ENCODE measurements at places on chromosomes 3 and 15.

- DNase-seq: peak; percentile 66
These were observed 716 bp downstream of the PTPN23 start for GRCh38 chr3:47381317-47382157.

DNA sequence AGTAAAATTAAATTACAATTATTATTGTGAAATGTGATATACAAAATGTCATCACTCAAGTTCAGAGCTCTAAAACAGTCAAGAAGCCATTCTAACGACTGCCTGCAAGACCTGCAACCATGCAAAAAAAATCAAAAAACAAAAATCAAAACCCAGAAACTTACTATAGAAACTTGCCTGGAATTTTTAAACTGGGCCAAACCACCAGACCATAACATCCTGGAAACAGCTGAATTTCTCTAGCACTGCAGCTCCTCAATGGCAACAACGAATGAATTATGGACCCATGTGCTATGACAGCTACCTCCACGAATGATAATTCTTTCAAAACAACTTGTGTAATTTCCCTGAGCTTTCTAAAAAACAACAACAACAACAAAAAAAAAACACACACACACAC is 130.0 kb upstream of the KCNMB2 start:
- peak; percentile 86 for DNase-seq

DNA sequence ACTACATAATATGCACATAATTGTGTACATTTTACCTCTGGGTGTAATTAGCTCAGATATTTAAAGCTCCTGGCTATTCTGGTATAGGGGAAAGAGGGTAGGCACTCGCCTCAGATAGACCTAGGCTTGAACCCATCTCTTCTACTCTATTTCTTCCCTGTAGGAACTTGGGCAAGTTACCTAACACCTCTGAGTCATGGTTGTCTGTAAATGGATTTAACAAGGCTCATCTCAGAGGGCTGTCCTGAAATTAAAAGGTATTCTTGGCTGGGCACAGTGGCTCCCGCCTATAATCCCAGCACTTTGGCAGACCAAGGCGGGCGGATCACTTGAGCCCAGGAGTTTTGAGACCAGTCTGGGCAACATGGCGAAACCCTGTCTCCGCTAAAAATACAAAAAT is 30.7 kb downstream of the NANOGP8 start:
- DNase-seq: no peak

- DNase-seq: peak; percentile 79
These were observed 352.0 kb upstream of the ADAMTS9 start for GRCh38 chr3:65039754-65040210.

DNA sequence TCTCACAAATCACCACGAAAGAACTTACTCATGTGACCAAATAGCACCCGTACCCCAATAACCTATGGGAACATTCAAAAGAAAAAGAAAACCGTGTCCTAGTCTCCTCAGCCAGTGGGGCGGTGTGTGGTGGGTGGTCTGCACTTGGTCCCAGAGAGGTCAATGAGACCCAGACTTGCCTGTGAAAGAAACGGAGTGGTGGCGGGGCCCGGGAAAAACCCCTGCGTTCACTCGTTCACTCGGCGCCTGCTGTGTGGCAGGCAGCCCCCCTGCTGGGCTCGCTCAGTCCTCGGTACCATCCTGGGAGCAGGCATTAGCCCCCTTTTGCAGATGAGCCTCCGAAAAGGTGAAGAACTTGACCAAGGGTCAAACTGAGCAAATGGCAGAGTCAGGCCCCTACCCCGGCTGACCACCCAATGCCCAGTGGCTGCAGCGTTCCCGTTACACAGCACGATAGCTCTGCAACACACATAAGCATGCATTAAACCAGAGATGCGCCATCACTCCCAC is 36.0 kb downstream of the ZDHHC19 start:
- no peak for DNase-seq

- DNase-seq: peak; percentile 92
These were observed 11.5 kb downstream of the CCDC80 start for GRCh38 chr3:112629425-112629824.

DNA sequence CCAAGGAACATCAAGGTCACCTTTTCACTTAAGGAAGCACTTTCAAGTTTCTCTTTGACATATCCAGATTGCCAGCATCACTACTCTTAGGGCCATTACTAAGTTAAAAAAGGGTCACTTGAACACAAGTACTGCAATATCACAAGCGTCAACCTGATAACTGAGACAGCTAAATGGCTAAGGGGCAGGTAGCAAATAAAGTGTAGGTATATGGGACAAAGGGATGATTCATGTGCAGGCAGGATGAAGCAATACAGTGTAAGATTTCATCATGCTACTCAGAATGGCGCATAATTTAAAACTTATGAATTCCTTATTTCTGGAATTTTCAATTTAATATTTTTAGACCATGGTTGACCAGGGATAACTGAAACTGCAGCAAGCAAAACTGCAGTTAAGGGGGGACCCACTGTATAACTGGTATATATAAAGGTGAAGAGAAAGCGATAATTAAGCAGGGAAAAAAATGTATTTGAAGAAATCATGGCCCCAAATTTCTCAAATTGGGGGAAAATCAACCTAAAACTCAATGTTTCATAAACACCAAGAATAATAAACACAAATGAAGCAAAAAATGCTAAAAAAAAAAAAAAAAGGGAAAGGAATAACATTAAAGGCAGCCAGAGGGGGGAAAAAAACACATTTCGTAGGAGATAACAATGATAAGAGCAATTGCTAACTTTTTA is 13.1 kb downstream of the CCR1 start:
- no peak for DNase-seq

- no peak for DNase-seq
These were observed 103.7 kb downstream of the MEGF11 start for GRCh38 chr15:66149871-66150270.

DNA sequence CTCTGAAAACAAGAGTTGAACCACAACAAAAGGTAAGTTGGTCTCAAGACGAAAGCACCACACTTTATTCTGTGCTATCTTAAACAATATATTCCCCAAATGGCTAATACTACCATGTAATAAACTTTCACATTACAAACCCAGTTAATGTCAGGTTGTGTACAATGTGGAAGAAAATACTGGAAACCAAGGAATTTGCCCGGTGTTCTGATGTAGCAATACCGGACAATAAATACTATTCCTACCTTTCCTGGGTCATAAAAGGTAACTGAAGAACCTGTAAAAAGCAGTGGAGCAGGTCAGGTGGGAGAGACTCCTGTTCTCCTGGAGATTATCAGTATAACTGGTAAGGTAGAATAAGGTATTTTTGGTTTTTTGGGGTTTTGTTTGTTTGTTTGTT is 3.9 kb downstream of the CFAP44 start:
- DNase-seq: no peak

GRCh38 chr3:180188512-180189309 is 152.0 kb upstream of the PEX5L start:
- DNase-seq: no peak

DNA sequence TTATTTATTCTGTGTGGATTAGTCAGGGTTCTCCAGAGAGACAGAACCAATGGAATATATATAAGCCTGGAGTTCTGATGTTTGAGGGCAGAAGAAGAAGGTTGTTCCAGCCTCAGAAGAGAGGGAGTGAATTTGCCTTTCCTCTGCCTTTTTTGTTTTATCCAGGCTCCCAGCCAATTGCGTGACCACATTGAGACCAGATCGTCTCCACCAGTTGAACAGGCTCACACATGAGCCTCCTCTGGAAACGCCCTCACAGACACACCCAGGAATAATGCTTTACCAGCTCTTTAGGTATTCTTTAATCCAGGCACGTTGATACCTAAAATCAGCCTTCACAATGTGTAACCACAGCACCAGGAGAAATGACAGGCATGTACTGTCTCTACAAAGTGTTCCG is 923.1 kb downstream of the TBL1XR1 start:
- DNase-seq: no peak

DNA sequence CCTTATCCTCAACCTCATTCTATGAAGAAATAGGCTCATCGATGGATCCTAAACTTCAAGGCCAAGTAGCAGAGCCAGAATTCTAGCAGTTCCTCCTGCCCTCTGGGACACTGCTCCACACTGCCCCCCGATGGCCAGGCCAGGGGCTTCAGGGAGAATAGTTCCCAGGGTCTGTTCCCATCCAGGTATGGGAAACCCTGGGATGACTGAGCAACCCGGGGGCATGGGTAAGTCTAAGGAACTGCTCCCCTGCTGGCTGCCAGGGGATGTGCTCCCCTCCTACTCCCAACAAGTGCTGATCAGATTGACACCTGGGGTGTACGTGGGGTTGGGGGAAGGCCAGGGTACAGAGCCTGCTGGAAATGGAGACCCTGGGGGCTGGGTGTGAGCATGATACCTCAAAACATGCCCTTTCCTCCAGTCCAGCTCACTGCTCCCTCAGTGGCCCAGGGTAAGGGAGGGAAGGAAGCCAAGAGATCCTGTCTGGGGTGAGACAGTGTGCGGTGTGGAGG is 7.6 kb downstream of the ULK3 start:
- DNase-seq: no peak

DNA sequence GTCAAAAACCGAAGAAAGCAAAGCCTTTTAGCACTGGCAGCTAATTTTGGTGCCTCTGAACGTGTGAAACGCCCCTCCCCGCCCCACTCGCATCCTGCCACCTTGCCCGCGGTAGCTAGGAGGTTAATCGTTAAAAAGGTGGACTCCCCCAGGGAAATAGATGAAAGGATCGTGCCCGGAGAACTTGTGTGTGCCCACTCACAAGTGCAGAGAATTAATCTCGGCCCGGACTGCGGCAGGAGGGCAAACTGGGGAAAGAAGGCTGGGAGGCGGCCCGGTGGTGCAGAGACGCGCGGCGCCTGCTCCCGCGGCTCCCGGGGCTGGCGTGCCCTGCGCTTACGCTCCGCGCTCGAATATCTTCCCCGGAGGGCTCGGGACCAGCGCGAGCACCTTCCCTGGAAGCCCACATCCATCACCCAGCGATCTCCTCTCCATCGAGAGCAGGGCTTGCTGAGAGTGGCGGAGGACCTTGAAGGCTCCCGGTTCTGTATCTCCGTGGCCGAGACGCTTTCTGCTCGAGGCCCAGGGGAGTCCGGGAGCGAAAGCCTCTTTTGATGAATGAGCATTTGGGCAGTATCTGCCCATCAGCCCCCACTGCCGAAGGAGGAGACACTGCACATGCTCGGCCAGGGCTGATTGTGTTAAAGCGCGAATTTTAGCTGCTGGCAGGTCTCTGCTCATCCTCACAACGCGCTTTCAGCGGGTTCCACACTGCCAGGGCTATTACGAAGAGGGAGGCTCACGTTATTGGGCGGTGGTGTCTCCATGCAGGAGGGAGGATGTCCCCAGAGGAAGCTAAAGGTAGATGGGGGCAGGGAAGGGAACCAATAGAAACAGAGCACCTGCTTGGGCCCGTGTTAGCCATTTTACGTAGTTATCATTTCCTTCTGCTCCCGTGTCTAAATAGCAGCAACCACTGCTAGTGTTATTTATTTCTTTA is 1.3 kb upstream of the SPTSSB start:
- DNase-seq: no peak

GRCh38 chr15:74727727-74728126 is 2.4 kb upstream of the CYP1A1 start:
- no peak for DNase-seq

GRCh38 chr3:177050501-177051237 is 146.6 kb downstream of the TBL1XR1 start:
- DNase-seq: peak; percentile 35

DNA sequence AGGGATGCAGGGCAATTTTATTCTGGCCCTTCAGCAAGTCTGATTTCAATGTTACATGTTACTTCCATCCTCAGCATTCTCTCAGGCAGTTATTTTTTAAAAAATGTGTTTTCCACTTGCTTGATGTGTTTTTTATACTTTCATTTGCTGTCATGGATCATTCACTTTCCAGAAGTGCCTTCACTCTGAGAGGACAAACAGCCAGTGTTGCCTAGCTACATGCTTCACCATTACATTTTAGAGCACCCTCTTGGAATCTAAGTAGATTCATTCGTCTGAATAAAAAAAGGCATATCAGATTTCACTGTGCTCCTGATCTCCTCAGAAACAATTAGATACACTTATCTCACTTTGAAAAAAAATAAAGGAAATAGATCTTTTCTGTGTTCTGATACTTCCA is 93.6 kb upstream of the POU1F1 start:
- DNase-seq: no peak

DNA sequence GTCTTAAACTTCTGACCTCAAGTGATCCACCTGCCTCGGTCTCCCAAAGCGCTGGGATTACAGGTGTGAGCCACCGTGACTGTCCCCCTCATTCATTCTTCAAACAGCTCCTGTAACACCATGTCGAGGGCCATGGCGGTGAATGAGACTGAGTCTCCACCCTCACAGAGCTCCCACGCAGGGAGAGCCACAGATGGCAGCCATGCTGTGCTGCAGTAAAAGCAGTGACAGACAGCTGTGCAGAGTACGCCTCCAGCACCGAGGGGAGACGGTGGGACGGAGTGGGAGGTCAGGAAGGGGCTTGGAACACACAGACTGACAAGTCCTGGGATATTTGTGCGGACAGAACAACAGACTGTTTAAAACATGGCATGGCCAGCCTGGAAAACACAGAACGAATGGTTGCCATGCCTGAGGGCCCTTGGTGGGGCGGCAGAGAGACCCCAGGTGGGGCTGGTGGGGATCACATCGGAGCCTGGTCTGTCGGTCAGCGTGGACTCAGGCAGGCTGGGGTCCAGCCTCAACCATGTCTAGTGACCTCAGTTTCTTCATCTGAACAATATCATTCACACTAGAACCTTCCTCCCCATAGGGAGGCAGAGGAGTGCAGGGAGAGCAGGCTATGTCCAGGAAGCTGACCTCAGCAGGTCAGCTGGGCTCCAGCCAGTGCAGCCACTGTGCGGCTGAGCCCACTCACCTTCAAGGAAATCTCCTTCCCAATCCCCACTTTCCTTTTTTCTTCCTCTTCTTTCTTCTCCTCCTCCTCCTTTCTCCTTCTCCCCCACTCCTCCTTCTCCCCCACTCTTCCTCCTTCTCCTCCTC is 20.6 kb upstream of the LCTL start:
- no peak for DNase-seq

DNA sequence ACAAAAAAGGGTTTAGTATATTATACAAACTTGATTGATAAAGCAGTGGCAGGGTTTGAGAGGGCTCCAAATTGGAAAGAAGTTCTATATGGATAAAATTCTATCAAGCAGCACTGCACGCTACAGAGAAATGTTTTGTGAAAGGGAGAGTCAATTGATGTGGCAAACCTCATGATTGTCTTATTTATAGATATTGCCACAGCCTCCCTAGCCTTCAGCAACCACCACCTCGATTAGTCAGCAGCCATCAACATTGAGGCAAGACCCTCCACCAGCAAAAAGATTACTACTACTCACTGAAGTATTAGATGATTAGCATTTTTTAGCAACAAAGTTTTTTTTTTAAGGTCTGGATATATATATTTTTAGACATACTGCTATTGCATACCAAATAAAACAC is 296.7 kb downstream of the CHST2 start:
- DNase-seq: no peak

DNA sequence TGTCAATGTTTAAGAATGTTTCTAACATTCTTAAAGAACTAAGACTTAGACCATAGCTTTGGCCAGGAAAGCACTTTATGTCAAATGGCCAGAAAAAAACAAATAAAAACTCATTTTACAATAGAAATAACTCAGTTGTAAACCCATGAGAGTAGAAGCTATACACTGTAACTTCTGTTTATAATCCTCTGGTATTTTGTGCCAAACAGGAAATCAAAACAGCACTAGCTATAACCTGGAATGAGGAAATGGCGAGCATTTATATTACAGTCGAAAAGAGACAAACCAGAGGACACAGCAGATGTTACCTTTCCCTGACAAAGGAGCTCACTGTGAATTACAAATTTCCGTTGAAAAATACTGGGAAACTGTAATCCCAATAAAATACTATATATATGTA is 10.3 kb downstream of the GK5 start:
- no peak for DNase-seq
